ENCODE measurements at places on chromosomes 1 and 21.
A peak's percentile ranks its signal among the peaks of the same experiment; 100 is the strongest.

DNA sequence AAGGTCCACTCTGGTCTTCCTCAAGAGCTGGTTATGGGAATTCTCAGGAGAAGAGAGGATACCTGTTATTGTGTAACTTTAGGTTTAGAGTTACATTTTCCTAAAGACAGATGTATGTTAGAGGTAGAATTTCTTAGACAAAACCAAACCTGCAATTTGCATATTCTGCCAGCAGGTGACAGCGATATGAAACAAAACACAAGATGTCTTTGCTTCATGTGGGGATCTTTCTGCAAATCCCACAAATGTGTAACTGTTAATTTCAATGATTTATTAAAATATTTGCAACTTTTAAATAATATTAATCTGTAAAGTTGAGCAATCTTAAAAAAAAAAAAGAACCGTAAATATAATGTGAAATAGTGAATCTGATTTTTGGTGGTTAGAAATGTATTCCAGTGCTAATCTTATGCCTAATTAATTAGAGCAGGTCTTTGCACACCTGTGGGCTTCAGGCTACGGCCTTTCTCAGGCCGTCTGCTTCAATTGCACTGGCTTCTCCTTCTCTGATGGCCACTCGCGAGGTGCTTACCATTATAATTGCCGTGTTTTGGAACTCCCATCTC lies 33.4 kb downstream of the FAM78B start:
- no peak for DNase-seq

DNA sequence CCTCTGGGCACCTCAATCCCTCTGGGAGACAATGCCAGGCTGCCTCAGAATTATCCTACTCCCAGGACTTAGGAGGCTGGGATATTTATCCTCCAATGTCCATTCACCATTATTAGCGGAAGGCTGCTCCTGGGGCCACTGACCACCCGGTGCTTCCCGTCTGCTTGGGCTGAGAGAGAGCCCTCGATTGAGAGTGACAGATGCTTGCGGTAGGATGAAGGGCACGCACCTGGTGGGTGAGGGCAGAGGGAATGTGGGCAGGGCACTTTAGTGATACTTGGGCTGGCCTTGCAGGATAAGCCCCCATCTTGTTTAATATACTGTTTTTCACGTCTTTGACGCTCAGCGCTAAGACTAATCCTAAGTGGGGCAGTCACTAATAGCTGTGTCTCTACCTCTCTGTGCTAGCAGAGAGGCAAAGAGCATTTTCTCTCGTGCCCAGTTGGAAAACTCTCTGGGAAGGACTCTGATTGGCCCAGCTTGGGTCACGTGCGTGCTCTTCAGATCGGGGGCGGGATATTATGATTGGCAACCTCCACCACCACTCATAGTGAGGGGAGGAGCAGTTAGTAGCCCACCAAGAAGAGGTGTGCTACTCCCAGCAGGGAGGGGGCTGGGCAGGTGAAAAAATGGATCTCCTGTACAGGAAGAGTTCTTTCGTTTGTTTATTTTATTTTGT lies 10.6 kb upstream of the PARS2 start:
- DNase-seq, result no peak

DNA sequence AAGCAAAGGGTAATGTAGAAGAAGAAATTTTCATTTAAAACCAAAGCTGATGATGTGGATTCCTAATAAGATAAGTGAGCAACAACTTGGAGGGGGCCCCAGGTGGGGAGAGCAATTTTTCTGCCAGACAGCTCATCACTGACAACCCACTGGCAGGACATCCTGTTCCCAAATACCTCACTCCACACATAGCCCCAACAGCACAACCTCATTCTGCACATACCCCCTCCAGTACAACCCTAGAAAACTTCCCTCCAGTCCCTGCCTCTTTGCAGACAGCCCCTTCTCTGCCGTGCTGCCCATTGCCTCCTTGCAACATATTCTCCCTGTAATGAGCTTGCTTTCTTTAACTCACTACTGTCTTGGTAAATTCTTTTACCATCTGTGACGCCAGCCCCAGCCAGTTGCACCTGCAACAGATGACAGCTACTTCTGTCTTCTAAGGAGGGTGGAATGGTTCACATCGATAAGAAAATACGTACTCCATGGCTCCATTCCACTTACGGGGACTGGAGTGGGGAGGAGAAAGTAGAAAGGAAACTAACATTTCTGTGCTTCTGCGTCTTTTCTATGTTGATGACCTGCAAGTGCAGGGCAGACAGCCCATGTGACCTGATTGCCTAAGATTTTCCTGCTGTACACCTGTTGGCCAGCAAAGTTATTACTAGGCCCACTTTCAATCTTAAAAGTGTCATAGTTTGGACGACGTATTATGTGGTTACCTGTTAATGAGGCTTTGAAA lies 14.7 kb downstream of the RHEX start:
- no peak for DNase-seq

DNA sequence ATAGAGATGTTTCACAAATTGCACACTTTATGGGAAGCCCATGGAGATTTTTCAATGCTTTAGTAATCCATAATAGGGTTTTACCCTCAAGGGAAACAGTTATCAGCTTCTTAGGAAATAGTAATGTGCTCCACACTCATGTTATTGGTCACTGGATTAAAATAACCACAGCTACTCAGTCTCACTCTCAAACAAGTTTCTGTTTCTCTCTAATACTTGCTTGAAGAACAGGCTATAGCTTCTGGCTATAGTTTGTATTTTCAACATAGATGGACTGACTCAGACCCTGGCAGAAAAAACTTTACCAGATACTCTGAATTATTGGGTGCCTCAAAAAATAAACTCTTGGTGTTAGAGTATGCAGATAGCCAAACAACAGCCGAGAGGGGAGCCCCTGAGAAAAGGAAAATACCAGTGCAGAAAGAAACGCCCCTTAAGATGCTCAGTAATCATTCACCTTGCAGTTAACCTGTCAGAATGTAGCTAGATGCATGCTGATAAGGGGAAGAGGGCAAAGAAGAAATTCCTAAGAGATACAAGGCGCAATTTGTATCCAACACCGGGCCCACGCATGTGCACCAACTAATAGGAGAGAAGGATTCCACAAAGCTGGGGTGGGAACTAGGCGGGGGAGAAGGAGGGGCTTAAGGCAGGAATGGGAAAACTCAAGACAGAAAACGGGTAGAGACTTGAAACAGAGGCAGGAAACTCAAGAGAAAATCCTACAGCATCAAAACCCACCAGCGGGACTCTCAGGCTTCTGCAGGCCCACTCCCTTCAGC lies 30.4 kb upstream of the PDE4B start:
- no peak for DNase-seq

DNA sequence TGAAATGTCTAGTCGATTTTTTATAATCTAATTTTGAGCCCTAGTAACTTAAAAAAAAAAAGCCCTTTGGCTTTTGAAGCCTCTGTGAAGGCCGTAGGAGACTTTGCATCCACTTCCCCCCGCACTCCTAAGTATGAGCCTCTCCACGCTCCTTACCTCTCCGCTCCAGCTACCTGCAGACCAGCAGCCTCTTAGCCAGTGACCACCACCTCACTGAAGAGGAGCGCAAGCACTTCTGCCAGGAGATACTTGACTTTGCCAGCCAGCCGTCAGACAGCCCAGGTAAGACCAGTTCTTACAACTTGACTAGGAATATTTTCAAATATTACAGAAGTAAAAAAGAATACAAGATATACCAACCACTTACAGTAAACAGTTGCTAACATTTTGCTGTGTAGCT lies 27.4 kb upstream of the PWP2 start:
- no peak for DNase-seq

DNA sequence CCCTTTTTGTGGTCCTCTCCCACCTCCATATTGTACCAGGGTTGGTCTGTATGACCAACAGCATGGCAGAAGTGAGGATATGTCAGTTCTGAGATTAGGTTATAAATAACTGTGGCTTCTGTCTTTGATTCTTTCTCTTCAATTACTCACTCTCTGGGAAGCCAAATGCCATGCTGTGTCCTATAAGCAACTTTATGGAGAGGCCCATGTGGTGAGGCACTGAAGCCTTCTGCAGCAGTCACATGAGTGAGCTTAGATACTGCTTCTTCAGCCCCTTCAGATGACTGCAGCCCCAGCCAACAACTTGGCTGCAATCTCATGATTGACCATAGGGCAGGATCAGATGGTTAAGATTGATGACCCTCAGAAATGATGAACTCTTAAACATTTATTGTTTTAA lies 34.0 kb upstream of the SAMD13 start:
- no peak for DNase-seq

GRCh38 chr1:18926315-18927081 lies 24.1 kb upstream of the ALDH4A1 start:
- DNase-seq, result peak; percentile 68

- DNase-seq, result no peak
Measured at GRCh38 chr21:32328595-32328994, 29.9 kb downstream of the MRAP start.

DNA sequence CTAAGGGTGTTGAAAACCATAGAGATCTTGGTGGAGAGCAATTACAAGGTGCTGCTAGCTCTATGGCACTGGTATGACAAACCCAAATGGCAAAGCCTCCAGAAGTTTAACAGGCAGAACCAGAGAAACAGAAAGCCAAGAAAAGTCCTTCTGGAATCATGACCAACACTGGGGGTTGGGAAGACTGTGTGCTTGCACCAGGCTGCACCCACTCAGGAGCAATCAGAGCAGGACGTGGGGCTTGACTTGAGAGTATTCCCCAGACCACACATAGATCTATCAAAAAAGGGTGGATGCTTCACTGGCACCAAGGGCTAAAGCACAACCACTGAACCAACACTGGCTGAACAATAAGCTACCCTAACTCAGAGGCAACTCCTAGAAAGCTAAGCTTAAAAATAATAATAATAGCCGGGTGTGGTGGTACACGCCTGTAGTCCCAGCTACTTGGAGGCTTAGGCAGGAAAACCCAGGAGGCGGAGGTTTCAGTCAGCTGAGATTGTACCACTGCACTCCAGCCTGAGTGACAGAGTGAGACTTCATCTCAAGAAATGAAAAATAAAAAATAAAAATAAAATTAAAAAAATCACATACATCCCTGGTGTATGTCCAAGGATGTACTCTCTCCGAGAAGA lies 20.1 kb upstream of the ENSA start:
- DNase-seq, result no peak

GRCh38 chr1:208523007-208523406 lies 278.8 kb upstream of the PLXNA2 start:
- DNase-seq, result no peak

GRCh38 chr1:197287863-197288262 lies 19.8 kb downstream of the CRB1 start:
- DNase-seq, result no peak

GRCh38 chr1:99964806-99965205 lies 5.0 kb upstream of the SLC35A3 start:
- DNase-seq, result no peak

- no peak for DNase-seq
Measured at GRCh38 chr1:47280142-47280541, 33.8 kb downstream of the STIL start.

DNA sequence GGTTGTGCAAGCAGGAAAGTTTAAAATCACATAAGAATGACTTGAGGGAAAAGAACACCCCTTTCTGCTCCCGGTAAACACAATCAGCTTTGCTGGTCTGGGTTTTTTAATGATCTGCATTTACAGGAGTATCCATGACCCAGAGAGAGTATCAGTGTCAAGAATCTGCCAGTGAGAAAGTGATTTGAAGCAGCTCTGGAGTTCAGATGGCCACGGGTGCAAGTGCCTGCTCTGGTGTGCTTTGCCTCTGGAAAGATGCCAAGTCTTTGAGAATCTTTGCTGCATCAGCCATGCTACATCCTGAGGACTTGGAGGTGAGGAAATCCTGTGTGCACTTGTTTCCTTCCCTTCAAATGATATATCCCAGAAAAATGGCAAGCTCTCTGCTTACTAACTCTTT lies 18.6 kb upstream of the MYSM1 start:
- DNase-seq, result no peak

DNA sequence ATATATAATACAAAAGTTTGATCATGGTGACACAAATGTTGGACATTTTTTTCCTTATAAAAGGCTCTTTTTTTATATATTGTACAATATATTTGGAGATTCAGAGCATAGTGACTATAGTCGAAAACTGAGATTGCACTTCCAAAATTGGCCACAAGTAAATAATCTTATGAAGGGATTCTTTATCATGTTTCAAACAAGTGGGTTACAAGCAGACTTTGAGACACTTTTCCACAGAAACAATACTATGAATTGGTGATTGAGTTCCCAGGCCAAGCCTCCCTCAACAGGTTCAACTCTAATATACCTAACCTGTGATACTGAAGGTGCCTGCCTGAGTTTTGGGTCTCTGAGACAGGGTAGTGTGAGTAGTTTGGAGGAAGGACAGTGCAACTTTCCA lies 13.8 kb downstream of the LEPR start:
- no peak for DNase-seq

- no peak for DNase-seq
Measured at GRCh38 chr1:61626816-61627215, 98.1 kb downstream of the TM2D1 start.

DNA sequence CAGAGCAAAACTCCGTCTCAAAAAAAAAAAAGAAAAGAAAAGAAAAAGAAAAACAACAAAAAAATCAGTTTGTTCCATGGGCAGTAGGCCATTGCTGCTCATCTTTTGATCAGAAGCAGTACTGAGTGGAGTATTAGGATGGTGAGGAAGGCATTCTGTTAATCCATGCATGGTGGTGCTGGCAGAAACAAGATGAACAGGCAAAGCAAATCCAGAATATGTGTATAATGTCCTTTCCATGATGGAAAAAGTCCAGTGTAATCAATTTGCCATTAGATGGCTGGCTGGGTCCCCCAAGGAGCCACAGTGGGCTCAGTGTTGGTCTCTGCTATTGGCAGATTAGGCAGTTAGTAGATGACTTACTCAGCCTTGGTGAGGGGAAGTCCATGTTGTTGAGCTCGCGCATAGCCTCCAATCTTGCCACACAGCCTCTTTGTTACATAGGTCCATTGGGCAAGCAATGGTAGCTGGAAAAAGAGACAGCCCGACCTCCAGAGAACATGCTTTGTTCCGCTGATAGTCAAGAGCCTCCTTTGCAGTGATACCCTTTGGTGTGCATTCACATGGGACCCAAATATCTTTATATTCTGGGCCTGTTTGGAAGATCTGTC lies 23.3 kb downstream of the H3-3A start:
- DNase-seq, result no peak

GRCh38 chr1:56788588-56788987 lies 30.6 kb downstream of the FYB2 start:
- DNase-seq, result no peak

DNA sequence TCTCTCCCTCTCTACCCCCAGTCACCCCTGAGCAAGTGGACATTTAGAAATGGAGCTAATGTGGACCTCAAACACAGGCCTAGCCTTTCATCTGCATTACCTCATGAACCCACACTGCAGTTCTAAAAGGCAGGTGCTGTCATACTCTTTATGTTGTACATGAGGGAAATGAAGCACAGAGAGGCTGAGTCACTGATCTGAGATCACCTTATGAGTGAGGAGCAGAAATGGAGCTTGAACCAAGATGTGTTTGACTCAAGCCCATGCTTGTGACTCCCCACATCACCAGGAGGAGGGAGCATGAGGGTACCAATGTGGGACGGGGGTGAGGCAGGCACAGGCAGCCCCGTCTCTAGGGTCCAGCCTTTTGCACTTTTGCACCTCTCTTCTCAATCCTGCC lies 702.8 kb downstream of the PTPRU start:
- no peak for DNase-seq

- DNase-seq, result no peak
Measured at GRCh38 chr1:32885676-32886003, 651 bp upstream of the HPCA start.

GRCh38 chr1:68454534-68454933 lies 4.8 kb upstream of the RPE65 start:
- DNase-seq, result no peak

Data from stimulated activated CD4-positive, alpha-beta T cell treated with anti-CD3 and anti-CD28 coated beads, Interleukin-1b, Interleukin-23, amount 100 ng/mL, for 1 hour (primary cell).